ENCODE measurements at places on chromosomes 1 and 21.

DNA sequence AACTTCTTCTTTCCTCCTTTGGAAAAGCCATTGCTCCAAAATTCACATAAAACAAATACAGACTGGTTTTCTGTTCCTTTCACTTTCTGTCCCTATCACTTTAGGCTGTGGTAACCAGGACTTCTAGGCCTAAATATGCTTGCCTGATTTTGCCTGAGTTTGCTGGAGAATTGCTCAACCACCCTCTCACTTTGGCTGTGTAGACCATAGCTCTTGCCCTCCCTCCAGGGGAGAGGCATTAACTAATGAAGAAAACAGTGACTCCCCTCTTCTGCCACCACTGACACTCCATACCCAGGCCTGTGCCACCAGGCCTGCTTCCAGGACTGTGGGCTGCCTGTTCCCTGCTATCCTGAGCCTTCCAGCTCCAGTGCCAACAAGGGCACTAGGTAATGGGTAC, 163.5 kb downstream of the TOMM20 start:
- DNase-seq = no peak

DNA sequence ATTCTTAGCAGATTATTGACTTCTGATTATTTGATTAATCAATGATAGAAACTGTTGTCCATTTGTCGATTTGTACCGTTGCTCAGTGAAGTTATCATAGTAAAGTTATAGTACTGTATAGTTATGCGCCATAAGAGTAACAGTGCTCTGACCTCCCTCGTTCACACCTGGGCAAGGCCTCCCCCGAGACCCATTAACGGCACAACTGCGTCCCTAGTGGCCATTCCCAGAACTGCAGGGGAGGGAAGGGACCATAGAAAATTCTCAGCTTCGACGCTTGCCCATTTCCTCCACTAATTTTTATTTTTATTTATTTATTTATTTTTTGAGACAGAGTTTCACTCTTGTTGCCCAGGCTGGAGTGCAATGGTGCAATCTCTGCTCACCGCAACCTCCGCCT, 334.4 kb downstream of the DSCAM start:
- no peak for DNase-seq

- DNase-seq = no peak
Measured at GRCh38 chr1:97143236-97143882, 421.8 kb downstream of the PTBP2 start.

DNA sequence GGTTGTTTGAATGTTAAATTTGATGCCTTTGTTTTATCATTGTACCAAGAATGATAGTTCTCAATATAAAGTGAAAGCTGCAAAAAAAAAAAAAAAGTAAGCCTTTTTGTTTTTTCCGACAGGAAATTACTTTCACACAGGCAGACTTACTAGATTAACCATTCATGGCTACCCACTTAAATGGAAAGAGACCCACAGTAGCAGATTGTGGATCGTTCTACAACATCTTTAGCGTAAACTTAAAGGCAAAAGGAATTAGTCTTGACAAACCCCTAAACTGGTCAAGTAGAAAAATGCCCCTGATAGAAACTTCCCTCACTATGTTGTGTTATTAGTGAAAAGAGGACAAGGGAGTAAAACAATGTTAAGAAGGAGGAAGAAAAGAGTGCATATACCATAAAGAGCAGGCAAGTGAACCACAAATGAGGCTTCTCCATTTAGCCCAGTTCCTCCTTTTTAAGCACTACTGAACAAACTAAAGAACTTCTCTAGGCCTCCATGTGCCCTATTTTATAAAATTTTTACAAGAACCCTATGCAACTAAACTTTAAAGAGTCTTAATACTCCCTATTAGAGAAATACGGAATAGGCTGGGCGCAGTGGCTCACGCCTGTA, 1560.3 kb downstream of the MRPL39 start:
- DNase-seq = no peak

GRCh38 chr1:245232931-245233330, 78.1 kb downstream of the KIF26B start:
- no peak for DNase-seq

DNA sequence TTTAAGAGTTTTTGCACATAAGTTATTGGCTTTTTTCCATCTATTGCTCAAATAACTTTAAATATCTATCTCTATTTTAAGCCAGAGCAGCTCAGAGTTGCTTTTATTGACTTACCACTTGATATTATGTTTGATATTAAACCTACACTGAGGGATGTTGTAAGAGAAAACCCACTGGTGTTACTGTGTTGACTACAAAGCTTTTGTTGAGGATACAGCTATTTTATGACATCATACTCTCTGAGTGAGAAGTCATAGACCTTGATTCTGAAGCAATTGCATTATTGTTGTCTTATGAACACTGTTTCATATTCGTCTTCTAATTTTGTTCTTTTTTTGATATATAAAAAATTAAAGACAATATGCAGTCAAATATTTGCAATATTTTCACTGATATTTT, 560.4 kb downstream of the PTBP2 start:
- no peak for DNase-seq

DNA sequence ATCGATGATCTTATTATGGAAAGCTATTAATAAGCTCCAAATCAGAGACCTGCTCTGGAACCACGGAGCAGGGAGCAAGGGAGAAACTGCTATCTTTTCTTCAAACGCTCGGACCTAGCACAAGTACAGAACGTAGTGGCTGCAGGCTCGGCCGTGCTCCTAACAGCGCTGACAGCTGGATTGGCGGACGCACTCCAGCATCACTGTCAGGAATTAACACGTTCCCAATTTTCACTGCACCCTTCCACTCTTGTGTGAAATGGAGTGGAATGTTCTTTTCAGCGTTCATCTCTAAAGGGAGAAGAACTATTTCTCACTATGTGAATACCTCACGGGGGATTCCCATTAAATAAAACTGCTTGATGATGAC, 106.9 kb downstream of the ZNF281 start:
- DNase-seq = no peak

- no peak for DNase-seq
Measured at GRCh38 chr21:38234395-38235142, 22.2 kb upstream of the KCNJ15 start.

DNA sequence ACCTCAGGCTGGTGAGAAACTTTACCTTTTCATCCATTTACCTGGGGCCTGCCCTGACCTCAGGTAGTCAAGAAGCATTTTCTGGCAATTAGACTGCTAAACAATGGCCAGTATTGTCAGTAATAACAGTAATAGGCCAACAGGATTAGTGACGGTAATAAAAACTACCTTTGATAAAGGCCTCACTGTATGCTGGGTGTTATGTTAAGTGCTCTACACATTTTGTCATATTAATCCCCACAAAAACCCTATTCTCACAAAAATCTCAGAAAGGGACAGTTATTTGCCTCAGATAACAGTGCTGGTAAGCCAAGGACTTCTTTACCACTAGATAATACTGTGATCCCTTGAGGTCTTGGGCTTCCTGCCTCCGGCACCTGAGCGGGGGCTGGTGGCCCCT, 191.4 kb downstream of the FOXD2 start:
- no peak for DNase-seq

- no peak for DNase-seq
Measured at GRCh38 chr1:189530162-189530561, 947.5 kb downstream of the BRINP3 start.

DNA sequence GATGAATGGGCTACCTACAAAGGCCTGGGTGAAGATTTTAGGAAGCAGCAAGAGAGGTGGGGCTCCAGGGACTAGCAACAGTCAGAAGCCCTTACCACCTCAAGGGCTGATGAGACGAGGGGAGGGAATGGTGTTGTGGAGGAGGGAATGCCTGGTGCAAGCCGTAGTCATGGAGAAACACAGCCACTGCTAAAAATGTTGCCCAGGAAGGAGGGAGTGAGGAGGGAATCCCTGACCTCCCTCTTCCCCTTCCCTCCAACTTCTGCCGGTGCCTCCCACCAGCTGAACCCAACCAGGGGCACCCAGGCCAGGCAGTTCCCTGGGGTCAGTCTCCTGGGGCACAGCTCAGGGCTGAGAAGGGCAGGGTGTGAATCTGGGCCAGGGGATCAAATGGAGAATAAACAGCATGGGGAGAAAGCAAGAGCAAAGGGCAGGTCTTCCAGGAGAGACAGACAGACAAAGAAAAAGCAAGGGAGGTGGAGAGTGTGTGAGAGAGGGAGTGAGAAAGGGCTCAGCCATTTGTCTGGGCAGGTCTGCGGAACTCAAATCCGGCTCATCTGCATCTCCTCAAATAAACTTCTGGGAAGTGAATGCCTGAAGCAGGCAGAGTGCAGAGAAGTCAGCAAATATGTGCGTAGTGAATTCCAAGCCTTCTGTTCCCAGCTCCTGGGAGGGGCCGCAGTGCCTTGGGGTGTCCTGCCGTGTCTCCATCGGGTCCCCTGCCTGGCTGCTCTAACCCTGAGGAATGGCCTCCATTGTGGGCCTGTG, 27.1 kb upstream of the POU3F1 start:
- DNase-seq = no peak

DNA sequence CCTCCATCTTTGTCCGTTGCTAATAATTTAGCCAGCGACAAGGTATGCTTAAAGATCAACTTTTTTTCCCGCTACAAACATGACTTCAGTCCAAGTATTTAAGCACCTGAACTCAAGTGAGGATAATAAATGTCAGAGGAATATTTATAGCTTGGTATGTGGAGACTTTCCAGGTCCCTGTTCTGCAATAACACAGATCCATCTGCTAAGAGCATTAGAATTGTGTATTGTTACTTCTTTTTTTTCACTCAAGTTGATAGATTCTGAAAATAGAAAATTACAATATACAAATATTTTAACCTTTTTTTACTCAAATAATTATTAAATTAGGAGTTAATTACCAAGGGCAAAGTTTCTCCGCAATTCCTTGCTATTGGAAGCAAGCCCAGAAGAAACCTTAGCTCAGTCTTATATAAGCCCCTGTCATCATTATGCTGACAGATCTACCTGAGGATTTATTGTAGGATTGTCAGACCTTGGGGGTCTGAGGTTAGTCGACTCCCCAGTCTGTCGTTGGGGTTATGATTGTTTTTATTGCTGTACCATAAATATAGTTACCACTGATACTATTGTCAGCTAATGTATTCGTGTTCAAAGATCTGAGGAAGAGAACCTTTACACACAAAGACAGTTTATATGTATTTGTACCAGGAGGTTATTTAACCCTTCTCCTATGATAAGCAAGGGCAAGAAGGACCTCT, 337.9 kb downstream of the TBX15 start:
- no peak for DNase-seq

- no peak for DNase-seq
Measured at GRCh38 chr1:179036844-179037465, 11.3 kb downstream of the FAM20B start.

- DNase-seq = no peak
Measured at GRCh38 chr1:56029319-56030003, 549.9 kb downstream of the PLPP3 start.

DNA sequence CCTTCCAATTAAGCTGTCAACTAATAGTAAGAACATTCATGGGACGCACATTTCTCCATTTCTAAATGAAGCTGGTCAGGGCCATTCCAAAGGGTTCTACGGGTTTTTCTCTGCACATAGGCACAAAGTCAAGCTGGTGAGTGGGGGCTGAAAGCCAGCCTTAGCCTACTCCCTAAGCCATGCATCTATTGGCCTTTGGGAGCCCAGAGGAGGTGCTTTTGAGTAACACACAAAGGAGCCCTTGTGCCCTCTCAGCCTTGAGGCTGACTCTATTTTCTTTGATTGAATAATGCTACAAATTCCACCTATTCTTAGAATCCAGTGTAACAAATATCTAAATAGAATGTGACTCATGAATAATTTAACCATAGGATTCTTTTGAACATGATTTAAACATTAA, 73.6 kb downstream of the RGS13 start:
- DNase-seq = no peak

DNA sequence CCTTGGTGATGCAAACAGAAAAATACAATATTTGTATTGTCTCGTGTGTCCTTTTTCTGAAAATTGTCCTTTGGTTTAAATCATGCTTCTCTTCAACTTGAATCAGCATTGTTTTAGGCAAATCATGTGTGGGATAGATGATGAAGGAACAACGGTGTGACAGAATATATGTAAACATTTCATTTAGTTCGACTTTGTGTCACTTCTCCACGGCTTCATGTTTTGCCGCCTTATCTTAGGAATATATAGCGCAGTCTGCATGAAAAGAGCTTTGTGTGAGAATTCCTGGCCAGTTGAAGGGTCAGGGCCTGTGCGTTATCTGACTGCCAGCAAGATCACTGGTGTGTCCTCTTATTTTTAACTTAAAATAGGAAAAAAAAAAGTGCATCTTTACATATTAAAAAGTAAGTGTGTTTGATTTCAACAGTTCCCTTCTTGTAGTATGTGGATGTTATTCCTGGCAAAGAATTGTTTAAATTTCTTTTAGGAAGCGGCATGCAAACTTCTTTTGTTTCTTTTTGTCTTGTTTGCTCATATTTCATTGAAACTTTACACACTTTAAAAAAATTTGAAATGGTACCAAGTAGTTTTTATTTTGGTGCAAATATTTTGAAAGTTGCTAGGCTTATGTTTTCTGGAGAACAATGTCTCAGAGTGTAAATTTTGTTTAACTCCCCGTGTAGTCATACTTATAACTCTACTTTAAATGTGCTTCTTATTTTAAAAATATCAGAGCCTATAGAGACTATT, 465.2 kb downstream of the USP25 start:
- DNase-seq = no peak

GRCh38 chr1:202038688-202039346, 28.4 kb downstream of the ELF3 start:
- DNase-seq = no peak
